ENCODE measurements at places on chromosomes 4 and X. TPM values are rescaled to one million over a fixed set of nuclear protein-coding genes. Genes with fewer than 3 reads are reported as not detected.

- no peak for DNase-seq
These were observed 9.9 kb upstream of the SLC25A43 start for GRCh38 chrX:119389214-119389613.

GRCh38 chr4:157219711-157220370 is 687 bp upstream of the GRIA2 start:
- DNase-seq: no peak

DNA sequence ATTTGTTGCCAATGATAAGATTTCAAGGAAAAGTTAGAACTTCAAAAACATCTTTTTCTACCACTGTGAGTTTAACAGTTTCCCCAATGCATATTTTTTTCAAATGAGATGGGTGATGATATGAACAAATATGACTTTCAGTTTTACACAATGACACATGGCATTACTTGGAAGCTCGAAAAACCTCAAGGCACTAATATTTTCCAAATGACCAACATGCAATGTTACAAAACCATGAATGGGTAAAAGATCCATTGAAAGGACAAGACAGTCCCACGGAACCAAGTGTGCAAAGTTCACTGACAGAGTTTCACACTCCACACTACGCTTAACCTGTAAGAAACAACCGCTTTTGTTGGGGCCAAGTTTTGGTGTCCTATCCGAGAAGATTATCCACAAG is 84.5 kb downstream of the CD99L2 start:
- no peak for DNase-seq

The SERPINA7 gene
- polyA plus RNA-seq: 0.97 TPM

GRCh38 chrX:103864886-103865534 is 33.0 kb upstream of the RAB9B start:
- no peak for DNase-seq

DNA sequence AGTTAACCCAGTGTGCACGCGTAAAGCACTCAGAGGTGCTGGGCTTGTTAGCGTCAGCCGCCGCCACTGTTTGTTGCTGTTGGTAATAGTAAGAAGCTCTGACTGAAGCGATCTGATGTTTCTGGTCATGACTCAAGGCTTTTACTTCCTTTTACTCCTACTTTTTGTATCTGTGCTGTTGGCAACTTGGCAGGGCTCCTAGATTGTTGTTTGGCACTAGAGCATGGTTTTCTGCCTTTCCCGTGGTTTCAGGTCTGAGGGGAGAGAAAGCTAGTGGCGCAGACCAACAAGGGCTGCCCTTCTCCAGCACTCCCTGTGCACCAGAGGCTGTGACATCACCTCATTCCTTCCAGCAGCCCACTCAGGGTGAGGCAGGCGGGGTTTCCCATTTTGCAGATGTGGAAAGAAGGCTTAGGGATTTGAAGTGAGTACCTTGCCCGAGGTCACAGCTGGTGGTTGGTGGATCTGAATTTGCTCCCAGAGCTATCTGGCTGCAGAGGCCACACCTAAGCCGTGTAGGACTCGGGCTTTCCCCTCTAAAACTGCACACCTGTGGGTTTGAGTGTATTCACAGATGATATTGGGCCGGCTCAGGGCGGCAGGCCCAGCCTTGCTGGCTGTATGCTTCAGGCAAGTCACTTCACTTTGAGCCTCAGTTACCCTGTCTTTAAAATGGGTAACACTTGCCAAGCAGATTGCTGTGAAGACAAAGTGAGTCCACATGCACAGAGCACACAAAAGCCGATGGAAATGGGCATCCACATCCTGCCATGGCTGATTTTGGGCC is 51.2 kb upstream of the TADA2B start:
- no peak for DNase-seq

The TRO gene
- 133 TPM for polyA plus RNA-seq

GRCh38 chr4:117983541-117984365 is 50.5 kb upstream of the NDST3 start:
- DNase-seq: no peak

The CA5B gene
- polyA plus RNA-seq: 4.4 TPM
